ENCODE measurements at places on chromosomes 5 and 9. TPM values are rescaled to one million over a fixed set of nuclear protein-coding genes. Genes with fewer than 3 reads are reported as not detected.

PCDHA6 gene
- total RNA-seq, result 5.2 TPM

ANKRA2 gene
- total RNA-seq, result 35.6 TPM

C8G gene
- total RNA-seq, result not detected

TEK gene
- 8.4 TPM for total RNA-seq

- DNase-seq, result no peak
- no peaks in the 10 kb centered on the region for H3K27me3 ChIP-seq
- H3K4me1 ChIP-seq, result no peaks in the 10 kb centered on the region
- no peak overlapping the region for H3K27ac ChIP-seq
- H3K36me3 ChIP-seq, result no peaks in the 10 kb centered on the region
These were observed 456.8 kb downstream of the EBF1 start for GRCh38 chr5:158642879-158643278.

GRCh38 chr9:98917746-98918487 lies 25.8 kb upstream of the COL15A1 start:
- no peak overlapping the region for H3K27ac ChIP-seq
- H3K36me3 ChIP-seq, result no peaks in the 10 kb centered on the region

GRCh38 chr5:137415231-137415681 lies 83.9 kb downstream of the SPOCK1 start:
- no peaks in the 10 kb centered on the region for H3K36me3 ChIP-seq
- H3K4me1 ChIP-seq, result peaks cover 10% of the 10 kb centered on the region
- no peak overlapping the region for H3K4me3 ChIP-seq
- DNase-seq, result no peak

DNA sequence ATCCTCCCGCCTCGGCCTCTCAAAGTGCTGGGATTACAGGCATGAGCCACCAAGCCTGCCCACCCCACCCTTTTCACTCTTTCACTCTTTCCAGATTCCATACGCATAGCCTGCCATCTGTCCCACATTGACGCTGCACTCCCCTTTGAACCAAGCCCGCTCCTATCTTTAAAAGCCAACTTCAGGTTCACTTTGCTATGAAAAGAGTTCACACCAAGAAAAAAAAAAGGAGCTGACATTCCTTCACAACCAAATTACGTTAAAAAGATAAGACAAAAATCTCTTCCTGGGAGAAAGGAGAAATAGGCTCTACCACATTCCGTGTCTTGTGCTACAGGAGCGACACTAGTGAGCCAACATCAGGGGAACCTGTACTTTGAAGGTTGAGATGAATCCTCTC lies 41.5 kb downstream of the DMRT1 start:
- DNase-seq, result no peak
- H3K27ac ChIP-seq, result no peak overlapping the region
- no peaks in the 10 kb centered on the region for H3K36me3 ChIP-seq

DNA sequence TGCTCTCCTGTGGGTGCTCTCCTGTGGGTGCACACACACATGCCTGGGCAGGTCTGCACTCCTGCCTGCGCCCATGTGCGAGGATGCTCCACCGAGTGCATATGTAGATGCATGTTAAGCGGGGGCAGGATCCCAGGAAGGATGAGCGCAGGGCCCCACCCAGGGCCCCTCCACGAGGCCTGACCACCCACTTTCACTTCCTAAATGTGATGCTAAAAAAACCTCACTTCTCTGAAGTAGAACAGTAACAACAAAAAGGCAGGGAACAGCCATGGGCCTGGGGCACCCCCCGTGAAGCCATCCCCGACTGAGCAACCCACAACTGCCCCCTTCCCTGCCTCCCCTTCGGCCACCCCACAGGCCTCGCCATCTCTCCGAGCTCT lies 48.2 kb upstream of the SARDH start:
- H3K36me3 ChIP-seq, result no peaks in the 10 kb centered on the region
- no peak for DNase-seq
- no peaks in the 10 kb centered on the region for H3K4me1 ChIP-seq
- no peak overlapping the region for H3K4me3 ChIP-seq
- H3K27me3 ChIP-seq, result no peaks in the 10 kb centered on the region

DNA sequence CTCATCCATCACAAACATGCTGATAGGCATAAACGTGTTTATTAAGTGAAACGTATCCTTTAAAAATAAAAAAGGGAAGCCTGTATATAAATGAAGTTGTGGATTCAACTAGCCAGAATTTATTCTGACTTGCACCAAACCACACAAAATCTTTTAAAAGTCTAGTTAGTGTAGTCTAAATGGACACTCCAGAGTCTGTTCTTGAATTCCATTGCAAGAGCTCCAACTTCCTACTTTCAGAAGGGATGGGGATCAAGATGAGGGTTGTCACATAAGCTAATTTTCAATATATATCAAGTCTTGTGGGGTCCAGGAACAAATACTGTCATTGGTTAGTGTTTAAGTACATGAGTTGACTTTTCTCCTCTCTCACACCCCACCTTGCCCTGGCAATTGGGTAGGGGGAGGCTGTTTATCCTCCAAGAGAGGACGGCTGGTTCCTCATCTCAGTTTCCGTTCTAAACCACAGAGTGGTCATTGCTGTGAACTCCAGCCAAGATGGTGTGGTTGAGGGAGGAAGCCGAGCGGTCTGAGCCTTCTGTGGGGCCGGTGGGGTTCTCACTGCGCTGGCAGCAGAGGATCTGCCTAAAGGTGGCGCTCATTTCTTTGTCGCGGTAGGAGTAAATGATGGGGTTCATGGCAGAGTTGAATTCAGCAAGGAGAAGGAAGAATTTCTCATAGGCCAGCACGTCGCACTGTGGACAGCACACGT lies 163.2 kb downstream of the LPAR1 start:
- no peaks in the 10 kb centered on the region for H3K36me3 ChIP-seq
- H3K4me3 ChIP-seq, result no peak overlapping the region
- H3K27ac ChIP-seq, result no peak overlapping the region
- no peak for DNase-seq

GRCh38 chr5:60805463-60805862 lies 38.6 kb downstream of the ELOVL7 start:
- no peak for DNase-seq
- no peak overlapping the region for H3K27ac ChIP-seq
- H3K4me3 ChIP-seq, result no peak overlapping the region
- H3K4me1 ChIP-seq, result no peaks in the 10 kb centered on the region

DNA sequence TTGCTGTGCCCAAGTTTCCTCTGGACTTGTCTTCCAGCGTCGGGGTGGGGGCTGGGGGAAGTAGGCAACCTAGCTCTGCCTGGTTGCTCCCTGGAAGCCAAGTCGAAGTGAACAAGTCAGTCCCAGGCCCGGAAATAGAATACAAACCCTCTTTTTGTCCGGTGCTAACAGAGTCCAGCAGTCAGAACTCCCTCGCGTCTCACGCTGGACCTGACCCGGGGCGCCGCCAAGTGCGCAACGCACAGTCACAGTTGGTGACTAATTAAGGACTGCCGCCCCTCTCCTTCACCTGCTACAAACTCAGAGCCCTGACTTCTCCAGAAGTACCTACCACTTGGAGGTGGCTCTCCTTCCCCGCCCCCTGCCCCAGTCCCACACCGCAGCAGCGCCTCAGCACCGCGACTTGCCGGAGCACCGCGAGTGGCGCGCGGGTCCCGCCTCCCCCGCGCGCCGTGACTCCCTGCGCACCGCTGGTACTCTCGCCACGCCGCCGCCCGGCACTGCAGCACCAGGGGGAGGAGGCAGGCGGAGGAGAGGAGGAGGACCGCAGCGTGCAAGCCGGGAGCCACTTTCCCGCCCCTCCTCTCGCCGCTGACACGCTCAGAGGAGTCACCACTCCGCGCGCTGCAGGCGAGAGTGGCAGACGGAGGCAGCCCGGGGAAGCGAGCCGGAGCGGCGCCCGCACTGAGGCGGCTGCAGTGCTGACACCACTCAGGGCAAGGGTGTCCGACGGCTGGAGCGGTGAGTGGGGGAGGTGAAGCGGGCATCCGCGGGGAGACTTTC lies at the start of gene SV2C:
Gene SV2C, plus strand, starts transcription at position 612 of the 783 bp plus-strand sequence. CDS start 48,368 bp downstream, outside the sequence.
- H3K4me3 ChIP-seq, result peak within 1 kb of the TSS; percentile 50
- H3K27ac ChIP-seq, result no peak within 1 kb of the TSS
- H3K27me3 ChIP-seq, result no peaks in the 10 kb centered on the region
- H3K4me1 ChIP-seq, result peaks cover 24% of the 10 kb centered on the region
- DNase-seq, result no peak

- peaks cover 34% of the 10 kb centered on the region for H3K36me3 ChIP-seq
- H3K4me3 ChIP-seq, result no peak overlapping the region
- peaks cover 5% of the 10 kb centered on the region for H3K4me1 ChIP-seq
- DNase-seq, result no peak
- H3K27me3 ChIP-seq, result no peaks in the 10 kb centered on the region
These were observed 20.7 kb downstream of the GOLGA2 start for GRCh38 chr9:128254855-128255759.

DNA sequence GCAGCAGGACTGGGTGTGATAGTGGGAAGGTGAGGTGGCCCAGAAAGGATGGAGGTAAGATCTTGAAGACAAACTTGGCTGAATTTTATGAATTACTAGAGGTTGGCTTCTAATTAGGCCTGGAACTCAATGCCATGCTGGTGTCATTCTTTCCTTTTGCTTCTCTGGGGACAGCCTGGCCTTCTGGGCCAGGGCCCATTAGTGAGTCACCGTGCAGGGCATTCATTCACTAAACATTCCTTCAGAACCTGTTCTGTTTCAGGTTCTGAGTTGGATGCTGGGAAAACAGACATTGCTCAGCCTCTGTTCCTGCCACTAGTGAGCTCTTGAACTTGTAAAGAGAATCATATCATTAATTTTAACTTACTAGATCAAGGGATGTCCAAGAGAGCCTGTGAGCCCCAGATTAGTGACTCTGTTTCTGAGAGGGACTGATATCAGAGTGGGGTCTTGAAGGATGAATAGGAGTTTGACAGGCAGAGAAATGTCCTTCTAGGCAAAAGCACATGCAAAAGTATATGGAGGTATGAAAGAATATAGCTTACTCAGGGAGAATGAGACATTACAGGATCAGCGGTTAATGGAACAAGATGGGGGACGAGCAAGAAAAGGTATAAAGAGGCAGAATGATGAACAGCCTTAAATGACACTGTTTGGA lies 66.5 kb downstream of the LHX2 start:
- no peak overlapping the region for H3K27ac ChIP-seq
- no peak for DNase-seq
- H3K36me3 ChIP-seq, result no peaks in the 10 kb centered on the region
- no peak overlapping the region for H3K4me3 ChIP-seq
- H3K4me1 ChIP-seq, result no peaks in the 10 kb centered on the region

DNA sequence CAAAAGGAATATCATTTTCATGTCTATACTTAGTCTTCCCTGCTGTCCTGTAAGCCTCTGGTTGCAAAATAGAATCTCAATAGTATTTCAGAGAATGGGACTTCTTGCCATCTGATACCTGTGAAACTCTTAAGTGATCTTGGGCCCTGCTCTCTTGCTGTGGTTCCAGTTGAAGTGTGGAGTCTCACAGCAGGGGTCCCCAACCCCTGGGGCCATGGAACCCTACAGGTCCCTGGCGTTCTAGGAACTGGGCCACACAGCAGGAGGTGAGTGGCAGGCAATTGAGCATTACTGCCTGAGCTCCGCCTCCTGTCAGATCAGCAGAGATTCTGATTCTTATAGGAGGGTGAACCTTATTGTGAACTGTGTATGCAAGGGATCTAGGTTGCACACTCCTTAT lies 65.9 kb downstream of the ZSWIM6 start:
- no peak overlapping the region for H3K4me3 ChIP-seq
- H3K4me1 ChIP-seq, result peaks cover 15% of the 10 kb centered on the region
- H3K27me3 ChIP-seq, result no peaks in the 10 kb centered on the region
- no peak for DNase-seq
- H3K36me3 ChIP-seq, result no peaks in the 10 kb centered on the region

- DNase-seq, result no peak
- H3K27ac ChIP-seq, result peak overlapping the region; percentile 13
- H3K27me3 ChIP-seq, result no peaks in the 10 kb centered on the region
- H3K4me3 ChIP-seq, result peak overlapping the region; percentile 53
These were observed 3.1 kb downstream of the RHOBTB3 start for GRCh38 chr5:95734187-95734586.

GRCh38 chr5:178526773-178527457 lies 63.3 kb downstream of the COL23A1 start:
- no peaks in the 10 kb centered on the region for H3K36me3 ChIP-seq
- no peak for DNase-seq
- no peaks in the 10 kb centered on the region for H3K27me3 ChIP-seq
- no peak overlapping the region for H3K27ac ChIP-seq

- no peaks in the 10 kb centered on the region for H3K4me1 ChIP-seq
- no peak for DNase-seq
- H3K27ac ChIP-seq, result no peak overlapping the region
- H3K27me3 ChIP-seq, result no peaks in the 10 kb centered on the region
- no peak overlapping the region for H3K4me3 ChIP-seq
These were observed 34.2 kb upstream of the MYO10 start for GRCh38 chr5:16970260-16970659.

DNA sequence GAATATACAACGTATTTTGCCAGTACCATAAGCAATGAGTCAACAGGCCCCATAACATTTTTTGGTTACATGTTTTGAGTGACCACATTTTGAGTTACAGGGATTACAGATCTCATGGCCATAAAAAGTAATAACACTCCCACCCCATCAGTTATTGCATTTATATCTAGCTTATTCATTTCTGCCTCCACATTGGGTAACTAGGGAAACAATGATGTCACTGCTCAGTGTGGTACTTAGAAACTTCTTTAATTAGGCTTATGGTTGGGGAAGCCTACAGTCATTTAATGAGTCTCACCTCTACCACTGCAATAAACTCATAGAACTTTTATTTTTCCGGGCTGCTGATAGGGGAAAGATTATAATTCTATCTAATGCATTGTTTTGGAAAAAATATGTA lies 39.9 kb upstream of the SMIM15 start:
- no peak overlapping the region for H3K4me3 ChIP-seq
- no peak for DNase-seq
- no peaks in the 10 kb centered on the region for H3K27me3 ChIP-seq

DNA sequence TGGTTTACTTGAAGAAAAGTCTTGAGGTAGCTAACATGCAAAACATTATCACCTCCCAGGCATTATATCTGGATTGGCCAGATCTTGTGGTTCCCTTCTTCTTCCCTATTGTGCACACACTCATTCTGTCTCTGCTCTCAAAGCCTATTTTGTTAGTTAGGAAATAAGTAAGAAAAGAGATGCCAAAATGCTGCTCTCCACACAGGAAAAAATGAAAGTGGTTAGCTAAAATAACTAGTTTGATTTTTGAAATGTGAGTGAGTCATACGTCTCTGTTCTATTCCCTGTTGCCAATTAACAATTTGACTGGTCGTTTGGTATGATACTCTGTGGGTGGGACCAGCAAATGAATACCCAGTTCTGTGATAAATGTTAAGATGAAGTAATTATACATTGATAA lies 28.1 kb downstream of the LMNB1 start:
- no peak for DNase-seq
- H3K27ac ChIP-seq, result no peak overlapping the region
- H3K36me3 ChIP-seq, result no peaks in the 10 kb centered on the region
- no peak overlapping the region for H3K4me3 ChIP-seq
- H3K27me3 ChIP-seq, result no peaks in the 10 kb centered on the region
- no peaks in the 10 kb centered on the region for H3K4me1 ChIP-seq

DNA sequence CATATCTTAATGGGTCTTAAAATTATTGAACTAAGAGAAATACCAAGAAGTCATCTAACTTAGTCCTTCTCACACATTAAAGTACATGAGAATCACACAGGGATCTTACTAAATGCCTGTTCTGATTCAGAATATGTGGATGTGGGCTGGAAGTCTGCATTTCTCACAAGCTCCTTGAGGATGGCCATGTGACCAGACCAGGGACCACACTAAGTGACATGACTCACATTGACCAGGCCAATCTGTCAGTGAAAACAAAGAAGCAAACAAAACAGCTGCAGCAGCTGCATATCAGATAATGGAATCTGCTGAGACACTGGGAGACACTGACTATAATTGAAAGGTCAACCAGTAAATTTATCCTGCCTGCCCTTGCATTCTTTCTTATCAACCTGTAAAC lies 110.5 kb downstream of the ADAMTS12 start:
- no peaks in the 10 kb centered on the region for H3K27me3 ChIP-seq
- H3K4me3 ChIP-seq, result no peak overlapping the region
- H3K4me1 ChIP-seq, result no peaks in the 10 kb centered on the region
- no peak overlapping the region for H3K27ac ChIP-seq

Data from thoracic aorta (tissue), 2 donors.